ENCODE measurements at places on chromosomes 1 and 21. TPM values are rescaled to one million over a fixed set of nuclear protein-coding genes. Genes with fewer than 3 reads are reported as not detected.

Gene KIF17
- total RNA-seq: 4.7 TPM

Gene UBQLN4
- 24.2 TPM for total RNA-seq

Gene PLXNA2
- total RNA-seq: 43.6 TPM

Gene C1orf94
- 0.33 TPM for total RNA-seq

Gene ZBTB40
- 27.8 TPM for total RNA-seq

Gene SYCP1
- total RNA-seq: 0.11 TPM

Gene SLAMF8
- total RNA-seq: 0.60 TPM

Data from camera-type eye (tissue), 1 donor.